ENCODE measurements at places on chromosomes 12 and 14. TPM values are rescaled to one million over a fixed set of nuclear protein-coding genes. Genes with fewer than 3 reads are reported as not detected.

DNA sequence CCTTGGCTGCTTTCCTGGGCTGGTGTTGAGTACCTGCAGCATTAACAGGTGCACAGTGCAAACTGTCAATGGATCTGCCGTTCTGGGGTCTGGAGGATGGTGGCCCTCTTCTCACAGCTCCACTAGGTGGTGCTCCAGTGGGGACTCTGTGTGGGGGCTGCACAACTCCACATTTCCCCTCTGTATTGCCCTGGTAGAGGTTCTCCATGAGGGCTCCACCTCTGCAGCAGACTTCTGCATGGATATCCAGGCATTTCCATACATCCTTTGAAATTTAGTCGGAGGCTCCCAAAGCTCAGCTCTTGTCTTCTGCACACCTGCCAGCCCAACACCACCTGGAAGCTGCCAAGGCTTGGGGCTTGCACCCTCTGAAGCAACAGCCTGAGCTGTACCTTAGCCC, 198.6 kb downstream of the GXYLT1 start:
- H3K36me3 ChIP-seq = no peaks in the 10 kb centered on the region
- H3K4me1 ChIP-seq = no peaks in the 10 kb centered on the region
- H3K4me3 ChIP-seq = no peak overlapping the region
- DNase-seq = no peak
- H3K27ac ChIP-seq = no peak overlapping the region

Gene KRT79
- total RNA-seq = not detected

GRCh38 chr12:18922851-18923250, 184.9 kb downstream of the CAPZA3 start:
- H3K36me3 ChIP-seq = no peaks in the 10 kb centered on the region
- H3K4me3 ChIP-seq = no peak overlapping the region
- no peak overlapping the region for H3K27ac ChIP-seq
- H3K27me3 ChIP-seq = no peaks in the 10 kb centered on the region
- no peaks in the 10 kb centered on the region for H3K4me1 ChIP-seq
- DNase-seq = no peak

Gene SIVA1
- 57.2 TPM for total RNA-seq

DNA sequence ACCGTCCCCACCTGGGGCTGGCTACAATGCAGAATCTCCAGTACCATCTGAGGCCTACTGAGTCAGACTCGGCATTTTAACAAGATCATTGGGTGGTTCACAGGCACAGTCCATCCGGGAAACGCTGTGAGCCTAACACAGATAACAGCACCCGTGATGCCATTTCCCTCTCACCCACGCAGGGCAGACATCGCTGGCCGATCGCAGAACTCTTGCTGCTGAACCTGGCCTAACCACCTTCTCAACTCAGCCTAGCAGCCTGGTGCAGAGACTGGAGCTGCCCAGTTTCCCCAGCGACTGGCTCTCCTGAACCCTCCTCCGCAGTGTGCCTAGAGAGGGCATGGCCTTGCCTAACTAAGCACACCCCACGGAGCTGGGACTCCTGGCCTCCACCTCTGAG, 83.3 kb downstream of the NCOR2 start:
- H3K4me3 ChIP-seq = no peak overlapping the region
- peaks cover 3% of the 10 kb centered on the region for H3K36me3 ChIP-seq
- H3K27ac ChIP-seq = no peak overlapping the region
- H3K27me3 ChIP-seq = no peaks in the 10 kb centered on the region
- H3K4me1 ChIP-seq = no peaks in the 10 kb centered on the region

GRCh38 chr12:113449839-113450238, 21.8 kb downstream of the LHX5 start:
- no peak overlapping the region for H3K4me3 ChIP-seq
- no peaks in the 10 kb centered on the region for H3K36me3 ChIP-seq
- no peak overlapping the region for H3K27ac ChIP-seq
- DNase-seq = no peak
- H3K27me3 ChIP-seq = no peaks in the 10 kb centered on the region

GRCh38 chr12:53617700-53618099, 8.5 kb downstream of the ATF7 start:
- H3K27me3 ChIP-seq = no peaks in the 10 kb centered on the region
- H3K27ac ChIP-seq = peak overlapping the region; percentile 26
- no peaks in the 10 kb centered on the region for H3K36me3 ChIP-seq
- H3K4me3 ChIP-seq = peak overlapping the region; percentile 60

- DNase-seq = no peak
- H3K27ac ChIP-seq = no peak overlapping the region
- no peaks in the 10 kb centered on the region for H3K36me3 ChIP-seq
- H3K4me1 ChIP-seq = no peaks in the 10 kb centered on the region
- no peaks in the 10 kb centered on the region for H3K27me3 ChIP-seq
- H3K4me3 ChIP-seq = no peak overlapping the region
Observed at GRCh38 chr14:98144964-98145363, 1127.0 kb downstream of the BCL11B start.

- H3K4me1 ChIP-seq = peaks cover 3% of the 10 kb centered on the region
- H3K27me3 ChIP-seq = peaks cover 4% of the 10 kb centered on the region
- no peak for DNase-seq
- no peaks in the 10 kb centered on the region for H3K36me3 ChIP-seq
Observed at GRCh38 chr12:62211510-62211909, 48.7 kb upstream of the USP15 start.

DNA sequence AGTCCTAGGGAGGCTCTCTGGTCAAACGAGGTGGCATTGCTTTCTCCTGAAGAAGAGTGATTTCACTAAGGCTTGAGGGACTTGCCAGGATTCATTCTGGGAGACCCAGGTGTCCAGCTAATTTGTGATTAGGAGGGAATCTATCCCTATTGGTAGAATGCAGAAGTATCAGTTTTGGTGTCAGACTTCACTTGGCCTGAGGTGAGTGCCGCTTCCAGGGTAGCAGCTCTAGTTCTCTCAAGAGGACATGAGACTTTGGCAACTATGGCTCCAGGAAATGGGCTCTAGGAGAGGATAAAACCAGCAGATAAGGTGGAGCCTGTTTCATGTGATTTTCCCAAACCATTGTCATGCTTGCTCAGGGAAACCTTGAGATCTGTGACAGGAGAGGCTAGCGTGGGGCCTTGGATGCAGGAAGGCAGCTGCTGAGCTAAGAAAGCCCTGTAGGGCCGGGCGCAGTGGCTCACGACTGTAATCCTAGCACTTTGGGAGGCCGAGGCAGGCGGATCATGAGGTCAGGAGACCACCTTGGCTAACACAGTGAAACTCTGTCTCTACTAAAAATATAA, 11.6 kb upstream of the TMEM117 start:
- no peak overlapping the region for H3K27ac ChIP-seq
- H3K4me3 ChIP-seq = no peak overlapping the region
- H3K36me3 ChIP-seq = no peaks in the 10 kb centered on the region
- H3K27me3 ChIP-seq = no peaks in the 10 kb centered on the region
- DNase-seq = no peak
- peaks cover 3% of the 10 kb centered on the region for H3K4me1 ChIP-seq

- no peak overlapping the region for H3K4me3 ChIP-seq
- H3K27me3 ChIP-seq = no peaks in the 10 kb centered on the region
- DNase-seq = no peak
- H3K27ac ChIP-seq = no peak overlapping the region
- H3K4me1 ChIP-seq = no peaks in the 10 kb centered on the region
Observed at GRCh38 chr14:83780321-83780720, 1749.6 kb upstream of the FLRT2 start.
